Frontal cortex (tissue), 4 donors: ENCODE measurements at places on chromosomes 4 and X. TPM values are rescaled to one million over a fixed set of nuclear protein-coding genes. Genes with fewer than 3 reads are reported as not detected.

PCDH7 gene
- total RNA-seq = 44.0 TPM

ZNF630 gene
- total RNA-seq = 8.6 TPM

IL1RAPL1 gene
- total RNA-seq = 14.3 TPM

RTL5 gene
- 4.1 TPM for total RNA-seq

DNA sequence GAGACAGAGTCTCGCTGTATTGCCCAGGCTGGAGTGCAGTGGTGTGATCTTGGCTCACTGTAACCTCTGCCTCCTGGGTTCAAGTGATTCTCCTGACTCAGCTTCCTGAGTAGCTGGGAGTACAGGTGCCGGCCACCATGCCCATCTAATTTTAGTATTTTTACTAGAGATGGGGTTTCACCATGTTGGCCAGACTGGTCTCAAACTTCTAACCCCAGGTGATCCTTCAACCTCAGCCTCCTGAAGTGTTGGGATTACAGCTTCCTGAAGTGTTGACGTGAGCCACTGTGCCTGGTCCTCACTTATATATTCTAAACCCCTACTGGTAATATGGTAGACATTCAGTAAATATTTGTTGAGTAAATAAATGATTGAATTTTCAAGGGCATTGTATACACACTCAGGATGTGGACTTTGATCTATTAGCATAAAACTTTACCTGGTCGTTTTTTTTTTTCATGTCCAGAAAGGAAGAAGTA lies 33.0 kb downstream of the MTHFD2L start:
- no peak for DNase-seq

DNA sequence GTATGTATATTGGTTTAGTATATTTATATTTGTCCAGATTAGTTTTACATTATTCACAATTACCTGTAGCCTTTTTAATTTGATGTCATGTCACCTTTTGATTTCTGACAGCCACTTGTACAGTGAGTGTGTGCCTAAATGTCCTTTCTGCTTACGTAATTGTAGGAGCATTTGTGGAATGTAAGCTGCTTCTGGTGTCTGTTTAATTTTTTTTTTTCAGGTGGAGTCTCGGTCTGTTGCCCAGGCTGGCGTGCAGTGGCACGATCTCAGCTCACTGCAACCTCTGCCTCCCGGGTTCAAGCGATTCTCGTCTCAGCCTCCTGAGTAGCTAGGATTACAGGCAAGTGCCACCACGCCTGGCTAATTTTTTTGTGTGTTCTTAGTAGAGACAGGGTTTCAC lies 91.2 kb upstream of the XAGE2 start:
- DNase-seq = no peak

GRCh38 chr4:119081943-119082342 lies 53.7 kb upstream of the MYOZ2 start:
- DNase-seq = no peak

- no peak for DNase-seq
These were observed 10.1 kb downstream of the AMOT start for GRCh38 chrX:112830540-112830939.

GRCh38 chr4:3783693-3784306 lies 17.6 kb downstream of the ADRA2C start:
- DNase-seq = no peak

GRCh38 chrX:119990556-119991004 lies 47.0 kb upstream of the NKAP start:
- DNase-seq = no peak

DNA sequence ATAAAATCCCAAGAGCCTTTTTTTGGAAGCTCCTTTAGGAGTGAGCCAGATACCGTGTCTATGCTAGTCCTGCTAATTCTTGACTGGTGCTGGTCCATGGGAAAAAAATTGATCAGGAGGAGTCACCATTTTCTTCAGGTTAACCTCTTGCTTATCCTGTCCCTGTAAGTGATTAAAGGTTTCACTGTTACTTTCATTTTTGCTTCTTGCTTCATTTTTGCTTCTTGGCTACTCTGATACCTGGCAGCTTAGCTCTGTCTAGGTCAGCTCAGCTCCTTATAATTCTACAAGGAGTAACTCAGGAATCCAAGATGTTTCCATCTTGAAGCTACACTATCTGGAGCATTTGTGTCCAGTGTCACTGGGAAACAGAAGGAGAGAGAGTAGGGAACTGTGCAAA lies 45.7 kb downstream of the AFM start:
- DNase-seq = no peak

DNA sequence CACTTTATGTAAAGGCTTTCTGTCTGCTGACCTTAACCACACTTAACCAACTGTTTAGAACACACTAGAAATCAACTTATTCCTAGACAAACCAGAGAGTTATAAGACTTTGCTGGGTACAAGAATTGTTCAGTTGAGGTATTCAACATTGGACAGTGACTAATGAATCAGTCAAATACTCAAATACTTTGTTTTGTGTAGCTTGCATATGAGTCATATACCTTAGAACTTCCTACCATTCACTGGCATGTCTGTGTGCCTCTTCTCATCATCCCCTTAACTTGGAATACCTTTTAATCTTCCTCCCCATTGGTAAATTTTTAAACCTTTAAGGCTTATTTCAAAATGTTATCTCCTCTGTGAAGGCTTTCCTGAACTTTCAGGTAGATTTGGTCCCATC lies 708.8 kb upstream of the GRIA3 start:
- DNase-seq = no peak

GRCh38 chrX:101368800-101369199 lies 17.2 kb downstream of the BTK start:
- no peak for DNase-seq

- DNase-seq = no peak
These were observed 269.6 kb downstream of the DKK2 start for GRCh38 chr4:106766519-106766918.

DNA sequence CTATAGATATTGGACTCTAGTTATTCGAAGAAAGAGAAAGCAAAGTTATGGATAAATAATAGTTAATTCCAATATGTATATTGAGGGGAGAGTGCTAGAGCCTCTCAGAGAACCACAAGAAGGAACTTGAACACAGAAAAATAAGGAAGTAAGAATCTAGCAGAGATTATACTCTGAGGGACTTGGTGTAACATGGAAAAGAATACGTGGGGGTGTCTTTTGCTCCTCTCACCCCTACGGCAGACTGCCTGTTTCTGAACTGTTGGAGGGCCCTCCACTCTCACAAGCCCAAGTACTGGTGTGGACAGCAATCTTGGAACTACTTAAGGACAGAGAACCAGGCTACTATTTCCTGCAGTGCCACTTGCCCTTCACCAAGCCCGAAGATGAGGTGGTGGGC lies 1174.4 kb upstream of the PCDH10 start:
- no peak for DNase-seq

- no peak for DNase-seq
These were observed 98.6 kb downstream of the MGST2 start for GRCh38 chr4:139764182-139764581.

- no peak for DNase-seq
These were observed 74.2 kb downstream of the HS3ST1 start for GRCh38 chr4:11354531-11354930.

DNA sequence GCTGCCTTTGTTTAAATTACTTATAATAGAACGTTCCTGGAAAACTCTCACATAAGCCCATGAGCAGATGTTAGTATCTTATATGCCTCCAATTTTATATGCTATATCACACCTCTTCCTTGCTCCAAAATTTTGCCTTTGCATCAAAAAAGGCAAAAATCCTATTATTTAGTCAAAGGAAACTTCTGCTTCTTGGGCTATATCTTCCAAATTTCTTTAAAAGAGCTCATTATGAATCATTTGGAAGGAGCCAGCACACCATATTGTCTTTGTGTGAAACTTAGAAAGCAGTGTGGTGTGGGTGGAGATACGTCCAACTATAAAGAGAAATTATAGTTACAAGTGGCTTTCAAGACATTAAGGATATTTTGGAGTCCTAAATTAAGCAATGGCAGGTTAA lies 35.7 kb downstream of the NHS start:
- no peak for DNase-seq

GRCh38 chr4:133972586-133972985 lies 229.0 kb downstream of the PABPC4L start:
- DNase-seq = no peak

DNA sequence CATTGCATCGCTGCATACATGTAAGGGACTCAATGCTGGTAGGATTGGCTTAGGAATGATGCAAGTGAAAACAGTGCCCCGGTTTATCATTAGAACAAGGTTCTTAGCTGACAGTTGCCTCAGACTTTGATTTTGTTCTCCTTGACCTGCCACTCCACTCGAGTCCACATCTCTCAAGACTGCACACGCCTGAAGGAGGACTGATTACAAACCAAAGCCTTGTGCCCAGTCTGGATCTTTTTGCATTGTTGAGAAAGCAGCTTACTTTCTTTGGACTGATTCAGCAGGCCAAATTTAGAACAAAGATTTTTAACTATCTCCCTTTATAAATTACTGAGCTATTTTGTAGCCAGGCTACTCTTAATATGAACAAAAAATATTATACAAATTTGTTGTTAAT lies 125.6 kb downstream of the PTTG2 start:
- no peak for DNase-seq

GRCh38 chr4:163072222-163072621 lies 94.5 kb downstream of the NAF1 start:
- no peak for DNase-seq

DNA sequence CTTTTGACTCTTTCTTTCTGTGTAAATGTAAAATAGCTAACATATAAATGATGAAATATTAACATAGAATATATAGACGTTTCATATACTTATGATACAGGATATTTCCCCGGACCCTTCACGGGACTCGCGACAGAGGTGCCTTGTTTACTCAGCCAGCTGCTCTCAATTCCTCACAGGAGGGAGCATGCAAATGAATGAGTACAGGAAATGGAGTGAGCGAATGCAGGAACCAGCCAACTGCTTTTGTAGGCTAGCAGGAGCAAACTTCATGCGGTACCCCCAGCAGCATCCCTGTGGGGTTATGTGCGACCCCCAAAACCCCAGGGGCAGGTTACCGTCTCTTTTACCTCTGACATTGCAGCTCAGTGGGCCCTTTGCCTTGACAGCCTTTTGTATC lies 110.3 kb upstream of the PDHA2 start:
- no peak for DNase-seq

DNA sequence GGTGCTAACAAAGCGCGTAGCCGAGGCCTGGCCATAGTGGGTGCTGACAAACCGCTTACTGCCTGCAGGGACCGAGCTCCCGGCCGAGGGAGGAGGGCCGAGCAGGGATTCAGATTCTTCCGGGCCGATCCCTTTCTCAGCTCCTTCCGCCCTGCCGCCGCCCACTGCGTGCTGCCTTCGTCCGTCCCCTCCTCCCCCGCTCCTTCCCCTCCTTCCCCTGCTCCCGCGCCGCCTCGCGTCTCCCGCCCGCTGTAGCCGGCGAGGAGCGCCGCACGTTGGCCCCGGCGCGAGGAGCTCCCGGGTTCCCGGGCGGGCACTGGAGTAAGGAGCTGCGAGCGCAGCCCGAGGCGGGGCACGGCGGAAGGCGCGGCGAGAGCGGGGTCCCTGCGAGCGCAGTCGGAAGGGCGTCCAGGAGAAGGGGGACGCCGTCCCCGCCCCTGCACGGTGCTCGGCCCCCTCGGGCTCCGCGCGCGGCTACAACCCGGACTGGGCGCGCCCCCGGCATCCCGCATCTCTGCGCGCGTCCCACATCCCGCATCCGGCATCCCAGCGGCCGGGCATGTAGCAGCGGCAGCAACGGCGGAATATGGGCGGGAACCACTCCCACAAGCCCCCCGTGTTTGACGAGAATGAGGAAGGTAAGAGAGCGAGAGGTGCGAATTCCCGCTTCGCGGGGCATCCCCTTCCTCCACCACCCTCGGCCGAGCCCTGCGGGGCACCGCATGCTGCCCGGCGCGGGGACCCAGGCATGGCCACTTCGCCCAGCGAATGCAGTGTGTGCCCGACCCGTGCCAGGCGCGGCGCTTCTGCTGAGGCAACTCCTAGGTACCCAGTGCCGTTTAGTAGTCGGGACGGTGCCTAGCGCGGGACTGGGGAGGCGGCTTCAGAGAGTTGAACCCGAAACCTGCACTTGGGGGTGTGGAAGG lies at the start of gene STK32B:
Gene STK32B (plus strand): TSS at position 203 of the 926 bp plus-strand sequence.
- DNase-seq = peak; percentile 69

DNA sequence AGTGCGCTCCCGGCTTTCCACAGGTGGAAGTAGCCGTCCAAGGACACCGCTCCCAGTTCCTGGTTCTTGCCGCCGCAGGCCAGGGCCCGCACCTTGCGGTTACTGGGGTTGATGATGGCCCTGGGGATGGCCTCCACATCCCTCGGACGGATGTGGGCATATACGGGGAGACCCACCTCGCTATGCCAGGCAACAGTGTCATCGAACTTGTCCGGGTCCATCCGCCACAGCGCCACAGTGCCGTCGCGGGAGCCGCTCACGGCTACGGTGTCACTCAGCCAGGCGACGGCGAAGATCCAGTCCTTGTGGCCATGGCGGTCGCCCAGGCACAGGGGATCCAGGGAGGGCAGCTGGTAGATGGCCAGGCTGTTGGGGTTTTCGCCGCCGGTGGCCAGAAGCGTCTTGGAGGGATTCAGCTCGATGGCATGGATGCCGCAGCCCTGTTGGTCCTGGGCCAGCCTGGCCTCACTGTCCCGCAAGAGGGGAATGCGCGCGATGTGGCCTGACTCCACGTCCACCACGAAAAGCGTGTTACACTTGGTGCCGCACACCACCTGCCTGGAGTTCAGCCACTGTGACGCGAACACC lies 795 bp downstream of the DCAF12L1 start:
- no peak for DNase-seq

- DNase-seq = no peak
These were observed 10.7 kb upstream of the TMEM164 start for GRCh38 chrX:109992203-109992602.

DNA sequence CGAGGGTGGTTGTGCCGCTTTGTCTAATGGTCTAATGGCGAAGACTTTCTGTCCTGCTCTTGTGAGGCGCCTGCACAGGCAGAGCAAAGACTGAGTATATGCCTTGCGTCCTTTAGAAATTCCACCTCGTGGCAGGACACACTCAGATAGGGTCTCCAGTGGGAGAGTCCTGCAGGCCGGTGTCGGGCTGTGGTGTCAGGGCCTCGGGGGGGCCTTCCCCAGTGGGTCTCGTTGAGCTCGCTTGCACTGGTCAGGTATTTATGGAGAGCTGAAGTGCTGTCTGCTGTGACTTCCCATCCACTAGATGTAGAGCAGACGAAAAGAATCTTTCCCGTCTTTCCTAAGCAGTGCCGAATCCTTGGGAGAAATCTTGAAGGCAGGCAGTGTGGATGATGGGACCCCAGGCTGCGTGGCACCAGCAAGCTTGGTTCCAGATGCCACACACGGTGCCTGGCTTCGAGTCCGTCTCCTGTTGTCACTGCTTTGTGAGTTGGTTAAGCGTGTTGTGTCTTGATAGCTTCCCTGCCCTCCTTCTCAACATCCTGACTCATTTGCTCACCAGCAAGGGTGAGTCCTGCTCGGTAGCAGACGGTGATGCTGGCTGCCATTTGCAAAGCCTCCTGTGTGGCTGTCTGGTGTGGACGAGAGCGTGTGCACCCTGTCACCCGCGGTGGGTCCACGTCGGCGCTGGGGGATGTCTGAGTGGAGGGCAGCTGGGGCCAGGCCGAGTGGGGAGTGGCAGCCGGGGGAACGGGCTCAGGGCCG lies 20.5 kb downstream of the MAEA start:
- no peak for DNase-seq

DNA sequence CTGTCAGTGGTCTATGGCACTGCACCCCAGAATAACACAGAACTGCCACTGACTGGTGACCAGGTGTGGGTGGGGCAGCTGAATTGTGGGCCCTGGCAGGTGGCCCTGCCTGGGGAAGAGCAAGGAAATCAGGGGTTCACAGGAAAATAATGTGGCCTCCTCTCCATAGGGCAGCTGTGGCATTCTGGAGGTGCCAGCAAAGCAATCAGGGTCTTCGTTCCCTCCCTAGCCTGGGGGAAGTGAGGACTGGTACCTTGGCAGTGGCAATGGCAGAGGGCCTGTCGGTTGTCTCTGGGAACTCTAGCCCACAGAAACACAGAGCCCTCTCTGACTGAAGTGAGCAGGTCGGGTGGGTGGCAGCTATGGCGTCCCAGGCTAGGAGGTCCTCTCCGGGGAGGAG lies 223.0 kb downstream of the GRIA2 start:
- DNase-seq = no peak
